MG63 (cell line): ENCODE measurements at places on chromosomes 5 and 9. TPM values are rescaled to one million over a fixed set of nuclear protein-coding genes. Genes with fewer than 3 reads are reported as not detected.

GRCh38 chr5:10406651-10407050 is 35.0 kb upstream of the ROPN1L start:
- no peak for DNase-seq

DNA sequence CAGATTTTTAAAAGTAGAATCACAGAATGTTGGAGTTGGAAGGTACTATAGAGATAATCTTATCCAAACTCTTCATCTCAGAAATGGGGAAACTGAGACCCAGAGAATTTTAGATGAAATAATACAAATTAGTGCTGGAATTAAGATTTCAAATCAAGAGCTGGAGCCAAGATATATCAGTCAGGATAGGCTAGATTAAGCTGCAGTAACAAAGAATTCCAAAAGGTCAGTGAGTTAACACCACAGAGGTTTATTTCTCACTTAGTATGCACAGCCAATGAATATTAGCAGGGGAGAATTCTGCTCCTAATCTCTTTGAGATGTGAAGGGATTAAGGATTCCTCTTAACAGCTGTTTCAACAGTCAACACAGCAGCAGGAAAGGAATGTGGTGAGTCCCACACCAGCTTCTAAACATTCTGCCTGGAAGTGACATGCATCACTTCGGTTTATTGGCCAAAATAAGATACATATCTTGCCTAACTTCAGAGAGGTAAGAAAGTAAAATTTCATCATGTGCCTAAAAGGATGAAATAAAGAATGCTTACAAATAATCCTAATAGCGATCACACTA is 136.8 kb downstream of the FRMD3 start:
- no peak for DNase-seq

GRCh38 chr5:37002176-37002751 is 125.7 kb downstream of the NIPBL start:
- DNase-seq = no peak

DNA sequence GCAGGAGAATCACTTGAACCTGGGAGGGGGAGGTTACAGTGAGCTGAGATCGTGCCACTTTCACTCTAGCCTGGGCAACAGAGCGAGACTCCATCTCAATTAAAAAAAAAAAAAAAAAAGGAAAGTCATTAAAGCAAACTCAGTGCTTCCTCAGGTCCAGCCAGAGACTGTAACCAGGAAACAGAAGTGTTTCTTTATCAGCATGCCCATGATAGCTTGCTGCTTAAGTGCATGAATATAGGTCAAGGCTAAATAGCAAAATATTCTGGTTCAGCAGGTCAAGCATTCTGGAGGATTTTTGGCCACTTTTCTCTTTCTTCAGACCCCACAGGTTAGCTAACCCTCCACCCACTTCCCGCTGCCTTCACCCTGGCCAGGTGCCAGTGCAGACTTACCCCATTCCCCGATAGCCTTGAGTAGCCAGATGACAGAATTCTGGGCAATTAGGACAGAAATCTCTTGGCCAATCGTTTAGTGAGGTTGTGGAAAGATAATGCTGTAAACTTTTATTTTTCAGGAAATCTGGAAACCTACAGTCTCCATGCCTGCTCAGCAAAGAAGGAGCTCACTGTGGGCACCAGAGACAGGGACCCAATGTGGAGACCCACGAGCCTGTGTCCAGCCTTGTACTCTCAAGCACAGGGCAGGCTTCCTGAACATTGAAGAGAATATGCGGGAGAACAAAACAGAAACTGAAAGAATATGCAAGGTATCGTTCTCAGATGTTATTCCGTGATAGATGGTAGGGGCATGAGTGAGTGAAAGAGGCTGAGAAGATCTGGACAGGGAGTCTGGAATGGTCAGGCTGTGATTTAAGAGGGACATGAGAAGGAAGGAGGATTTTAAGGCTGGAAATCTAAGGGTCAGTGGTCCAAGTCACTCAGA is 4.2 kb upstream of the UGT3A2 start:
- DNase-seq = no peak

GRCh38 chr5:12672141-12672540 is 767.9 kb upstream of the CTNND2 start:
- no peak for DNase-seq

- no peak for DNase-seq
These were observed 626.9 kb downstream of the MAT2B start for GRCh38 chr5:164132358-164132757.

DNA sequence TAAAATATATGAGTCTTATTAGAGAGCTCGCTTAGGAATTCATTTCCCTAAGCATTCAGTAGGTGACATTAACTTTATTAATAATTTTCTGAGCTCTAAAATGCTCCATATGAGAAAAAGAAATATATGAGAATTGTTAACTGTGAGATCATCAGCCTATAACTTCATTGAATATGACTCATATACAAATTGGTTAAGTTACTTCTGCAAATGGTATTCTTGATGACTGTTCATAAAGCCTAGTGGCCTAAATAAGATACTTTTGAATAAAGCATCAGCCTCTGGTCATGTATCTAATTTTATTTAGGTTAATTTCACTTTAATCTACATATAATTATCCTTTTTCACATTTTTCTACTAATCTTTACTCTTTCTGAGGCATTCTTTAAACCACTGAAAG is 710.2 kb upstream of the ACO1 start:
- no peak for DNase-seq

- peak; percentile 44 for DNase-seq
These were observed 253.1 kb downstream of the TLR4 start for GRCh38 chr9:117957267-117957666.

GRCh38 chr5:148957591-148958202 is 105.2 kb downstream of the SH3TC2 start:
- DNase-seq = peak; percentile 62

- DNase-seq = no peak
These were observed 50.9 kb upstream of the KLF9 start for GRCh38 chr9:70465398-70465797.

- DNase-seq = no peak
These were observed 60.7 kb downstream of the PRUNE2 start for GRCh38 chr9:76845254-76845653.

DNA sequence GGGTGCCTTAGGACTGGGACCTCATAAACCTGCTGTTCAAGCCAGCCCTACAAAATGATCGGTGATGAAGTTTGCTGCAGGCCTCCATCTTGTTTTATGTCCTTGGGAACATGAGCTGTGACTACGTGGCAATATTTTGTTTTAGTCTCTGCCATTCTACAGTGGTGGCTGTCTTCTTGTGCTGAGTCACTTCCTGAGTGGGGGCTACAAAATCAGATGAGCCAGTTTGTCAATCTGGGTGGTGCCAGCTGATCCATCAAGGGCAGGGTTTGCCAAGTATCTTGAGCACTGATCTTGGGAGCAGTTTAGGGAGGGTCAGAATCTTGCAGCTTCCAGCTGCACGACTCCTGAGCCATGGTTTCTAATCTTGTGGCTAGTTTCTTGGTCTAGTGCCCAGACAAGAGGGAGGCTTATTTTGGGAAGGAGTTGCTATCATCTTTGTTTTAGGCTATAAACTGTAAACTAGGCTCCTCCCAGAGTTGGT is 94.7 kb downstream of the YTHDC2 start:
- DNase-seq = peak; percentile 68

Gene PCDH1
- 3.8 and 12.8 TPM in 2 replicates for total RNA-seq

Gene TMC1
- total RNA-seq = not detected in 2 replicates

Gene GPR151
- total RNA-seq = not detected in 2 replicates

Gene C5orf52
- not detected in 2 replicates for total RNA-seq

Gene F12
- total RNA-seq = 1.3 and 2.3 TPM in 2 replicates

Gene TAF11L5
- not detected in 2 replicates for total RNA-seq

Gene HTR4
- not detected in 2 replicates for total RNA-seq
